ENCODE measurements at places on chromosomes 11 and 22.
A peak's percentile ranks its signal among the peaks of the same experiment; 100 is the strongest.

DNA sequence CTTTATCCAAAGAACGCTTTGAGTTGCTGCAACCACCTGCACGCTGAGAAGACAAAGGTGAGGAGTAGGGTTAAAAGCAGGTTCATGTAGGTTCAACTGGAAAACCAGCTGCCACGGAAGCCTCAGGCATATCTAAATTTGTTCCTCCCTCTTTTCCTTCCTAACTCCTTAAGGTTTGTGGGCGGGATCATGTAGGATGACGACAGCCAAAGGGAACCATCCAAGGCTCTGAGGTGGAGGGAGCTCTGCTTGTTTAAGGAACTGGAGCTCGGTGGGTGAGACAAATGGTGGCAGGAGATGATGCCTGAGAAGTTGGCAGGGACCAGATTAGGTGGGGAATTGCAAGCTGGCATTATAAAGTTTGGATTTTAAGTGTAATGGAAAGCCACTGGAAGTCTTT, 60.3 kb downstream of the SPON1 start:
- DNase-seq, result no peak

- DNase-seq, result no peak
Measured at GRCh38 chr22:36304429-36304828, 51.5 kb downstream of the APOL1 start.

GRCh38 chr11:47057365-47057764, 119.3 kb downstream of the ARFGAP2 start:
- no peak for DNase-seq

- no peak for DNase-seq
Measured at GRCh38 chr22:46763051-46763705, 728 bp downstream of the TBC1D22A start.

- DNase-seq, result no peak
Measured at GRCh38 chr11:11969380-11970215, 38.8 kb downstream of the DKK3 start.

GRCh38 chr22:42623756-42624441, 9.2 kb upstream of the POLDIP3 start:
- DNase-seq, result no peak

GRCh38 chr11:63906585-63906984, 10.4 kb downstream of the RCOR2 start:
- peak; percentile 51 for DNase-seq

- no peak for DNase-seq
Measured at GRCh38 chr11:30424321-30424720, 101.4 kb downstream of the ARL14EP start.

- peak; percentile 1 for DNase-seq
Measured at GRCh38 chr22:19870153-19871022, 15.7 kb upstream of the GNB1L start.

DNA sequence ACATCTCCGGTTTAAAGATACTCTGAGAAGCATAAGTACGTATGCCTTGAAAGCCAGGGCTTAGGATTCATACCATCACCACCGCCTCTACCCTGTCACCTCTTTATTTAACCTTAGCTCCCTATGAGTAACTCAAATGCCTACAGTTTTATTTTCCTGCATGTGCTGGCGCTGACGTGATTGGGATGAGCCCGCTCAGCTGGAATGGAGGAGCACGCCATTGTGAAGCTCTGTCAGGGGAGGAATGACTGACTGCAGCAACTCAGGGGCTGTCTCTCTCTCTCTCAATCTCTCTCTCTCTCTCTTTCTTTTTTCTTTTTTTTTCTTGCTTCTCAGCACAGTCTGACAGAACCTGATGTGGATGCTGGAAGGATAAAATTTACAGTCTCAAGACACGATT, 12.4 kb downstream of the CAVIN3 start:
- DNase-seq, result no peak

GRCh38 chr11:103924166-103925013, 112.0 kb upstream of the DDI1 start:
- no peak for DNase-seq

GRCh38 chr22:26953012-26953883, 295.9 kb downstream of the MIAT start:
- no peak for DNase-seq

- no peak for DNase-seq
Measured at GRCh38 chr22:44462246-44463010, 35.6 kb downstream of the RTL6 start.
